ENCODE measurements at places on chromosomes 16 and 17.

GRCh38 chr17:37567538-37567937 is 41.7 kb downstream of the SYNRG start:
- no peak for DNase-seq

GRCh38 chr16:89687092-89687940 is 827 bp downstream of the CDK10 start:
- no peak for DNase-seq

- DNase-seq, result no peak
These were observed 30.6 kb downstream of the METRNL start for GRCh38 chr17:83109793-83110645.

DNA sequence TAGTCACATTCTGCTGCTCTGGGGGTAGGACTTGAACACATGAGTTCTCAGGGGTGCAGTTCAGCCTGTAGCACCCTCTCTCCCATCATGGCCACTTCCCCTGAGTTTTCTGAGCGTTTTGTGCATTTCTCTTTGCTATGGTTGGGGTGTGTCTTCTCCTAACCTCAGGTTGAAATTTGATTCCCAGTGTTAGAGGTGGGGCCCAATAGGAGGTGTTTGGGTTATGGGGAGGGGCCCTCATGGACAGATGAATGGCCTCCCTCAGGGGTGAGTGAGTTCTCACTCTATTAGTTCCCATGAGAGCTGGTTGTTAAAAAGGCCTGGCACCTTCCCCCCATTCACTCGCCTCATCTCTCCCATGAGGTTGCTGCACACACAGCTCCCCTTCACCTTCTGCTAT is 101.1 kb downstream of the FOXL1 start:
- DNase-seq, result no peak

DNA sequence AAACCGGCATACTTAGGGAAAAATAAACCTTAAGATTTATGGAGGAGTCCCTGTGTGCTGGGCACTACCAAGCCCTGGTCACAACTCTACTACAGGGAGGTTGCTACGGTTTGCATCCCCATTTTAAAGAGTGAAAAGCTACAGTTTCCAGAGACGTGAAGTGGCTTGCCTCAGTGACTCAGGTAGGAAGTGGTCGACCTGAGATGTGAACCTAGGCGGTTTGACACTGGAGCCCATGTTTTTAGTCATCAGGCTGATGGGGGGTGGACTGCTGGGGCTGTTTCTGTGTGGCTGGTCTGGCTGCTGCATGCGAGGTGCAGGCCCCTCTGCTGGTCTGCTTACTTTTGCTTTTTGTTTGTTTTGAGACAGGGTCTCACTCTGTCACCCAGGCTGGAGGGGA is 6.6 kb downstream of the COX6A2 start:
- DNase-seq, result no peak

- DNase-seq, result peak; percentile 59
These were observed 8.0 kb downstream of the SPPL2C start for GRCh38 chr17:45852535-45853297.

Data from activated CD4-positive, alpha-beta T cell treated with anti-CD3 and anti-CD28 coated beads, Interleukin-2, amount 50 U/mL, for 4 hours (primary cell).